ENCODE measurements at places on chromosomes 7 and 10.
A peak's percentile ranks its signal among the peaks of the same experiment; 100 is the strongest.

DNA sequence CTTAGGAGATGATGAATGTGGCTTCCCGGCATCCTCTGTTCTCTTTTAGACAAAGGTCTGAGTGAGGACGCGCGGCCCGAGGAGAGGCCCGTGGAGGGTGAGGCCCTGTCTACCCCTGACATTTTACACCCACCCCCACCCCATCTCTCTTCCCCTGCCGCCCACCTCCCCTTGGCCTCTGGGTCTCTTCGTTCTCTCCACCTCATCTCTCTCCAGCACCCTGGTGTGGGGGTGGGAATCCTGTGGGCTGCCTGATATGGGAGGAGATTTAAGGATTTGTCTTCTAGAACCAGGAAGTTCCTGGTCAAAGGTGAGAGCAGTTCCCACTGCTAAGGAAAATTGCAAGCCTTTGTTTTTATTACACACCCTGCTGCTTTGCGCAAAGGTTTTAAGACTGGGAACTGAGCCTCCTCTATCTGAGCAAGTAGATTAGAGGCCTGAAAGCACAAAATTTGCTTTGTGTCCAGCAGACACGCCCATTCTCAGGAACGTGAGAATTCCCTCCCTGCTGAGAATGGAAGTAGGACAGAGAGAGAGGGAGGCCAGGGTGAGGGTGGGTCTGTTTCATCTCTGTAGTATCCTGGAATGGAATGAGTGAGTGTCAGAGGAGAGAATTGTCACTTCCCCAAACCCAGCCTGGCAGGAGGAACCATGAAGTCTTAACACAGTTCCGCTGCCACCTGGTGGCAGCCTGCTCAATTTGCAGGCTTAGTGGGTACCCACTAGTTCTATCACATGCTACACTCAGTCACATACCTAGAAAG is 91.2 kb downstream of the GTF2IRD1 start:
- peak; percentile 48 for DNase-seq

DNA sequence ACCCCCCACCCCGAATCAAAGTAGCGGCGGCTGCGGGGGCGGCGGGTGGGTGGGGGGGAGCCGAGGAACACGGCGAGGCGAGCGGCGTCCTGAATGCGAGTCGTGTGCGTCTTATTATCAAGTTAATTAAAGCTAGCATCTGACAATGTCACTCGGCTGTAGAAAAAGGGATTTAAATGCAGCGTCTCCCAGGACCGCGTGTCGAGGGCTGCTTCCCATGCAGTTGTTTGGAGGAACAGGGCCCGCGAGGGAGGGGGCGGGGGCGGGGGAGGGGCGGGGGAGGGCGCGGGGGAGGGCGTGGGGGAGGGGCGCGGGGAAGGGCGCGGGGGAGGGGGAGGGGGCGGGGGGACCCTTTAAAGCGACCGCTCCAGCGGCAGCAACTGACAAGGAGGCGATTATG is 2.7 kb upstream of the UNCX start:
- no peak for DNase-seq

DNA sequence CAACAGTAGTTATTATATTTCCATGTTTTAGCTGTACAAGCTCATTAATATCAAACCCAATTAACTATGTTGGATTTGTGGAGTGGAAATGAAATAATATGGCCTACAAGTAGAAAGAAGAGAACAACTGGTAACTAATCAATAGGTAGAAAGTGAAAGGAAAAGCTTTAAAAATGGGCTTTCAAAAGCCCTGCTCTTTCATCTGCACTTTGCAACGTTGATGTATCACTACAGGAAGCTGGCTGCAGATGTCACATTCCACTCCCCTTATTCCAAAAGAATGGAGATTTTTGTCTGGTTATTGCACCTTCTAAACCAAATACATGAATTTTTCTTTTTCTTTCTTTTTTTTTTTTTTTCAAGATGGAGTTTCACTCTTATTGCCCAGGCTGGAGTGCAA is 11.7 kb upstream of the MKI67 start:
- no peak for DNase-seq

GRCh38 chr10:110773693-110774068 is 98.0 kb upstream of the PDCD4 start:
- no peak for DNase-seq
